ENCODE measurements at places on chromosomes 12 and 14.

- no peak for DNase-seq
Observed at GRCh38 chr14:34863844-34864243, 11.3 kb downstream of the BAZ1A start.

- no peak for DNase-seq
Observed at GRCh38 chr12:112945515-112945914, 7.2 kb downstream of the OAS3 start.

DNA sequence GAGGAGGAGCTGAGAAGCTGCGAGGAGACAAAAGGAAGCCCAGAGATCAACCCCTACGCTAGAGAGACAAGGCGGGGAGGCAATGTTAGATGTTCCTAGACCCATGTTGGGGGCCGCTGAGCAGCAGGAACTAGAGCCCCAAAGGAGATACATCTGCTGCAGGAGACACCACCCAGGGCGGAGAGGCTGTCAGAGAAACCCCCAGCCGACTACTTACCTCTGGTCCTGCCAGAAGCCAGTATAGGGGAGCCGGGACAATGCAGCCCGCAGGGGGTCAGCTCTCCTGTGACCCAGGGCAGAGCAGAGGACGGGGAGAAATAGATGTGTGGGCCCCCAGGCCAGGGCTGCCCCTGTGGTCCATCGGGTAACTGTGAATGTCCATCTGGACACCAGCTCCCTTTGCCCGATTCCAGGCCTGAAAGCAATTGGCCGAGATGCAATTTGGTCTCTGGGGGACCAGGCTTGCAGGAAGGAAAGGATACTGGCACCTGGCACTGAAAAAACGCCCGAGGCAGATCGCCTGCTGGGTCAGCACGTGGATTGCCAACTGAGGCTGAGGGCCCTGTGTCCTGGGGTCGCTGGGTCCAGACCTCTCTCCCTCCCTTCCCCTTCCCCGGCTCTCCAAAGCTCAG lies 34.9 kb downstream of the SYNE3 start:
- DNase-seq: no peak

- DNase-seq: no peak
Observed at GRCh38 chr12:31476437-31476836, 114.5 kb downstream of the DENND5B start.

DNA sequence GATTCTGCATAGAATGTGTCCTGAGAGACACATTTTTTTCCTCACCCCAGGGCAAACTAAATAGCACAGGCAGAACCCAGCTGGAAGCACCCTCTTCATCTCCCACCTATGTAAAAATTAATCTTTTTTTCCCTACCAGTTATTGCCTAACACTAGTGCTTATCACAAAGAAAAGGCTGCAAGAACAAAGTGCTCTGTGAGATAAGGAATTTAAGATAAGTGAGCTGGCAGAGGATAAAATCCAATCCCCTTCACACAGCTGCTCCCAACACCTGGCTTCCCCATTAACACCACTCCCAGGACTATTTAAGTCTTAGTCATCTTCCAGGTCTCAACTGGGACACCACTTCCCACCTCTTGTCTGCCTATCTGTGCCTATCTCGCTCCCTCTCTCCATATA lies 75.2 kb downstream of the TTC9 start:
- no peak for DNase-seq

DNA sequence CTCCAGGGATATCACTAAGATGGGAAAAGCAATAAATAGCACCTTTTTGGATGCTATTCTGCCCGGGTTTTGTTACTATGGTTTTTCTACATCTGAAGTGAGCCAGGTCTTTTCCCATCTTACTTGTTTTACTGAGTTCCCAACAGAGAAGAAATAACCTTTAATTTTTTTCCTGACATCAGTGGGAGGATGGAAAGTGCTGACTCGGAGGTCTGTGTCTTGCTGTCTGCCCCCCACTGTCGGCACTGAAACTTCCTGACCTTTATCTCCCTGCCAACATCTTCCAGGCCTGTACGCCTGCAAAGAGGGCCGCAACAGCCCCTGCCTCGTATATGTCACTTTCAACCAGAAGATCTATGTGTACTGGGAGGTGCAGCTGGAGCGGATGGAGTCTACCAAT lies 11.0 kb downstream of the ITFG2 start:
- no peak for DNase-seq

GRCh38 chr12:132489078-132489601 lies 811 bp upstream of the FBRSL1 start:
- DNase-seq: peak; percentile 81

DNA sequence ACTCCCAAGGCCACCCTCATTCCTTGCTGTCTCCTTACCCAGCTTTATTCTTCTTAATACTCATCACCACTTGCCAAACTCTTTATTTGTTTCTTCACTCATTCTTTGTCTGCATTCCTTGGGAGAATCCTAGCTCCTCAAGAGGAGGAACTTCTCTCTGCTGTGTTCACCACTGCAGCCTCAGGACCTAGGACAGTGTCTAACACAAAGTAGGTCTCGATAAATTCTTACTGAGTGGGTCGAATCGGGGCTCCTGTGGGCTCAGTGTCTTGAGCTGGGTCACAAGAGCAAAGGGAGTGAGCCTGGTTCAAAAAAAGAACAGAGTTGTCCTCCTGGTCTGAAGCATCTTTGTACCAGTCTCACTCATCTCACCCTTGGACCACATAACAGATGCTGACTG lies 224.1 kb upstream of the TMEM132C start:
- no peak for DNase-seq

All from Right ventricle myocardium inferior (tissue), 1 donor.